ENCODE measurements at places on chromosomes 3 and 15. TPM values are rescaled to one million over a fixed set of nuclear protein-coding genes. Genes with fewer than 3 reads are reported as not detected.

GRCh38 chr3:115512565-115513415, 110.5 kb upstream of the GAP43 start:
- DNase-seq: no peak

DNA sequence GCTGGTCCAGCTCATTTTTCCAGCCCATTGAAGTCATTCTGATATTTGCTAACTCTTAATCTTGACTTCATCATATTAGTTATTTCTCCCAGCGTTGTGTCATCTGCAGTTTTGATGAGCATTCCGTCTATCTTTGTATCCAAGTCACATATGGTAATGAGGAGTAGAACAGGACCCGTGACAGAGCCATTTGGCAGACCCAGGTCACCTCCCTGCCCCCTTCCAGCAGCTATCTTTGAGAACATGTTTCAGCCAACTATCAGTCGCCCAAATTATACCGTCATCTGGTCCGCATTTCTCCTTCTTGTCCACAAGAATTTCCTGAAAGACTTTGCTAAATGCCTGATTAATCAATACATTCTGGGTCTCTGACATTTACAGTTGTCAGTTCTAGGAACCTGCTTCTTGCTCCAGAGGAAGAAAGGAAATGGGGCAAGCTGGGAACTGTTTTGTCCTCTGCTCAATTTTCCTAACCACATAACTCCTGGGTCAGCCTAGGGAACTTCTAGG, 347.1 kb upstream of the NR2E3 start:
- DNase-seq: no peak

GRCh38 chr3:70360979-70361760, 48.7 kb upstream of the MDFIC2 start:
- no peak for DNase-seq

DNA sequence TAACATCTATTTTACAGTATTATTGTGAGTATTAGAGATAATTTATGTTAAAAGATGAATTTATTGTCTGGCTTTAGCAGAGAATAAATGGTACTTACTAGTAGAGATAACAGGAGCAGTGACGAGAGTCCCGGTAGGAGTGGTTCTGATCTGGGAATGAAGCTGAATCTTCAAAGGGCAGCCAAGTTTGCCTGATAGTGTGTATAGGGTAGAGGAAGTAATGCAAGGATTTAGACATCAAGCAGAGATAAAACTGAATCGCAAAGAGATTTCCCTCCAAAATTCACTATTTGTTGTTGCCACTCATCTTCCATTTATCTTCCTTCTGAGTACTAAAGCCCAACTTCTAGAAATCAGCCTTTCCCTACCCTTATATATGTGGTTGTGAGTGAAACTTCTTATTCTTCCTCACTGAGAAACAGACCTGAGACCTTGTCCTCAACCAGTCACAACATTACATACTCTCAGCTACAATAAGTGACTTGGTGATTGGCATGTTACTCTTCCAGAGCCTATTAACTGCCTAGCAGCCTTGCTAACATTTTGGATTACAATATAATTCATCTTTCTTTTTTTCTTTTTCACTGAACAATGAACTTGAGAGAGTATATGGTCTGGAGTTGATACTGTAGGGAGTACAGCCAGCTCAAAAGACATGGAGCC, 692.7 kb upstream of the ZNF385D start:
- DNase-seq: no peak

DNA sequence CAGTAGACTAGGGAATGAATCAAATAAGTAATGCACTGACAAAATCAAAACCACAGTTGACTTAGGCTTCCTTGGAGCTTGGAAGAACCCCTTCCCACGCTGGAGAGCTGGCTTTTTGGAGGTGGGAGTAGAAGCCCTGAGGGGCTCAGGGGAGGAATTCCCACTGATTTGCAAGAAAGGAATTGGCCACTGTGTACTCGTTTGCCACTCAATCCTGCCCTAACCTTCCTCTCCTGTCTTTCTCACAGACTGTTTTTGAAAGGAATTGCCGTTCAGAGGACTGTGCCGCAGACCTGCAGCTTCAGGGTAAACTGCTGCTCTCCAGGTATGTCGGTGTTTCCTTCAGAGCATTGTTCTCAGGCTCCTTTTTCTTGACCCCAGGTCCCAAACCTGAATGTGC, 208.2 kb upstream of the CTDSPL start:
- no peak for DNase-seq

- no peak for DNase-seq
Measured at GRCh38 chr3:27220166-27220565, 149.0 kb downstream of the NEK10 start.

DNA sequence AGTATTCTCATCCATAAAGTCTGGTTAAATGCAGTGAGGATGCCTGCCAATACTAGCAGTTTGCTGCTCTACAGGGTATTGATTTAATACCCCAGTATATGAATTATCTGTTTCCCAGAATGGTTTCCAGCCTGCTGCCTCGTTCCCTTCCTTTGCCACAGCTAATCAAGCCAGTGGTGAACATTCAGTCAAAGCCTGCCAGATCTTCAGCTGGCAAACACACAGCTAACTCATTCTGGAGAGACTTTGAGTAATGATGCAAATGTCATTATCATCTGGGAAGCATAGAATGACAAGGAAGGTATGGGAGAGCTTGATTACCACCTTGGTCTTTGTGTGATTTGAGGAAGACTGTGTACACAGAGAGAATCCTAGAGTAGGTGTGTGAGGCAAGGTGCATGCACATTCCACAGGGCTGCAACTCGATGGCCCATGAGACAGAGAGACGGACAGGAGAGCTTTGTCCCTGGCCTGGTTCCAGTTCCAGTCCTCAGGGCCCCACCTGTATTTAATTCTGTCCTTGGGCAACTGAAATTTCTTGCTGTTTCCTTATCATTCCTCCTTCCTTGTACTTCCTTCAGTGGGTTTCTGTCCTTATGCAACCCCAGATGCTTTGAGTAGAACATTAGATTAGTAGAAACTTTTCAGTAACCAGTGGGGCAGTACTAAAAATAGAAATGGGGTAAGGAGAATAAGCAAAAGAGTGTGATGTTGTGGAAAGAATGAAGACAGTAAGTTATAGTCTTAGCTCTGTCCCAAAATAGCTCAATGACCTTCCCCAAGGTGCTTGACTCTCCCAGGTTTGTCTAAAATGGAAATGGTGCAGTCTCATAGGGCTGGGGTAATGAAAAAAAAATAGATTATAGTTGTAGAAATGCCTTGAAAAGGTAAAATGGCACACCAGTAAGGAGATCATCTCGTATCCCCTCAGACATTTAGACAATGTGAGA, 72.5 kb downstream of the MITF start:
- no peak for DNase-seq

- DNase-seq: no peak
Measured at GRCh38 chr3:133443649-133444422, 44.0 kb downstream of the BFSP2 start.

GRCh38 chr3:130258532-130258952, 86.9 kb upstream of the COL6A5 start:
- DNase-seq: peak; percentile 34

GRCh38 chr3:42686832-42687650, 1.7 kb downstream of the KLHL40 start:
- no peak for DNase-seq

DNA sequence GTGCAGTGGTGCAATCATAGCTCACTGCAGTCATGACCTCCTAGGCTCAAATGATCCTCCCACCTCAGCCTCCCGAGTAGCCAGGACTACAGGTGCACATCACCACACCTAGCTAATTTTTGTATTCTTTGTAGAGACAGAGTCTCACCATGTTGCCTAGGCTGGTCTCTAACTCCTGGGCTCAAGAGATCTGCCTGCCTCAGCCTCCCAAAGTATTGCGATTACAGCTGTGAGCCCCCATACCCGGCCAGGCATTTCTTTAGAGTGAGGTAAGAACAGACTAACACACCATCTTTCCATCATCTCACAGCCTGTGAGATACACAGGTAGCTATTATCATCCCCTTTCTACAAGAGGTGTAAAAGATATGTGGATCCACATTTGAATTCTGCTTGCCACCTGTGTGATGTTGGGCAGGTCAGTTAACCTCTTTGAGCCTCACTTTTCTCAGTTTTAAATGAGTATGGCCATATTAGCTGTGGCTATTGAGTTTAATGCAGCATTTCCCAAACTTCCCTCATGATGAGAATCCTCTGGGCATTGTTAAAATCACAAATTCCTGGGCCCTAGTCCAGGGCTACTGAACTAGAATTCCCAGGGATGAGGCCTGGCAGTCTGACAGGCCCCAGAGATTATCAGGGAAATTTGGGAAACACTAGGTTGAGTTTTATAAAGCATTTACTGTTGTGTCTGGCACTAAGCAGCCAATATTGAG, 46.0 kb downstream of the ANP32A start:
- DNase-seq: no peak

- no peak for DNase-seq
Measured at GRCh38 chr3:55906896-55907295, 419.8 kb upstream of the WNT5A start.

GRCh38 chr15:78342021-78342420, 1.9 kb downstream of the CRABP1 start:
- DNase-seq: no peak

- no peak for DNase-seq
Measured at GRCh38 chr3:51538115-51538458, 432 bp upstream of the RAD54L2 start.

DNA sequence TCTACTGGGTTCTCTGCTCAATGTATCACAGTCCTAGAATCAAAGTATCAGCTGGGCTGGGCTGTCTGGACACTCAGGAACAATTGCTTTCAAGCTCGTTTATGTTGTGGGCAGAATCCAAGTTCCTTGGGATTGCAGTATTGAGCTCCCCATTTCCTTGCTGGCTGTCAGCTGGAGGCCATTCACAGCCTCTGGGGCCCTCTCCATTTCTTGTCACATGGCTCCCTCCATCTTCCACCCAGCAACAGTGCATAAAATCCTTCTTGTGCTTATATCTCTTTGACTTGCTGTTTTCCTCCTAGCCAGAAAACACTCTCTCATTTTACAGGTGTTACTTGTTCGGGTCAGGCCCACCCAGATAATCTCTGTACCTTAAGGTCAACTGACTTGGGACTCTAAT, 363.5 kb downstream of the IGSF11 start:
- no peak for DNase-seq

- DNase-seq: no peak
Measured at GRCh38 chr3:151262871-151263525, 15.3 kb downstream of the P2RY14 start.

- no peak for DNase-seq
Measured at GRCh38 chr3:61177450-61177849, 73.8 kb downstream of the FHIT start.

GRCh38 chr15:27095886-27096624, 125.1 kb downstream of the GABRG3 start:
- DNase-seq: no peak

- DNase-seq: no peak
Measured at GRCh38 chr15:74297887-74298286, 61.8 kb downstream of the CCDC33 start.

DNA sequence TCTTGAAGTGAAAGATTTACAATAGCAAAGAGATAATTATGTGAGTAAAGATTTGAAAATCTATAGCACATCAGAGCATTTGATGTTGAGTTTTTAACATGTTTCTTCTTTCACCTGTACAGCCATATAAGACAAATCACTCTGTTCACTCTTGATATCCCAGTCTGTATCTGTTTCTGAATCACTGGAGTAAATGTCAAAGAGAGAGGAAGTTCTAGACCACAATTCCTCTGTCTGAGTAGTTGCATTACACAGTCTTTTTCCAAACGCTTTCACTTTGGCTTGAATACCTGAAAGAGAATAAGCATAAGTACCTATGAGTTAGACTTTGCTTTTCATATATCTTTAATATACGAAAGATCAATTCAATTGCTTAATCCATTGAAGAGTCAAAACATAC, 9.9 kb downstream of the THAP10 start:
- DNase-seq: no peak

GRCh38 chr3:12138044-12138443, 20.7 kb downstream of the TIMP4 start:
- DNase-seq: peak; percentile 32

DNA sequence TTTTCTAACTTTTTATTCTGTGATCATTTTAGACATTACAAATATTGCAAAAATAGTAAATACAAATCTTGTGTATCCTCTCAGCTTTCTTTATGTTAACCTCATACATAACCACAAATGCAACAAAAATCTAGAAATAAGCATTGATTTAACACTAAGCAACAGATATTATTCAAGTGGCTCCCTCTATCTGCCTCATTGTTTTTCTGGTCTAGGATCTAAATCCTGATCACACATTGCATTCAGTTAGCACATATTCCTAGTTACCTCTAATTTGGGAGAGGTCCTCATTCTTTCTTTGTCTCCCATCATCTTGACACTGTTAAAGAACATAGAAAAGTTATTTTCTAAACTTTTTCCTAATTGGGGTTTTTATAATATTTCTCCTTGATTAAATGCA, 1126.0 kb downstream of the ROBO2 start:
- DNase-seq: no peak

DNA sequence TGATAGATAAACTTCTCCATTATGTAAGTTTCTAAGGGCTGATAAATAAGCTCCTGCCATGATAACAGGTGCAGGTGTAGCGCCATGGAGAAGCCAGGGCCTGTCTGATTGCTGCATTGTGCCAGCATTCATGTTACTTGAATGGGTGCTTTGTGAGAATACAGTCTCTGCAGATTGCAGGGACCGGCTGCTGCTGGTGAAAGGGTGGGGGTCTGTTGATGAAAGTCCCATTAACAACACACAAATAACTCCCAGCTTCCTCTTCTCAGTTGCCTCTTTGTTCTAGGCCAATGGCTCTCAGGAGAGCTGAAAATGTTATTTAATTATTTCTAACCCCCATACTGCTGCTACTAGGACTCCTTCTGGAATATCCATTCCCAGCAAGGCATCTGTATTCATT, 77.2 kb downstream of the RTP4 start:
- no peak for DNase-seq

- DNase-seq: peak; percentile 60
Measured at GRCh38 chr3:171028025-171028778, 1.7 kb upstream of the SLC2A2 start.

ABHD10 gene
- 51.9 TPM for total RNA-seq

ZNF502 gene
- total RNA-seq: 3.3 TPM

EFHB gene
- total RNA-seq: 0.41 TPM

ADGRG7 gene
- not detected for total RNA-seq

SKOR1 gene
- total RNA-seq: 0.22 TPM

LEKR1 gene
- 3.0 TPM for total RNA-seq

SOX14 gene
- total RNA-seq: not detected

ACOX2 gene
- 34.6 TPM for total RNA-seq

C3orf80 gene
- 0.16 TPM for total RNA-seq

GOLGA8K gene
- total RNA-seq: not detected

CHRNA3 gene
- total RNA-seq: 3.7 TPM

All from heart right ventricle (tissue), 16 donors.